Stimulated activated CD8-positive, alpha-beta memory T cell treated with anti-CD3 and anti-CD28 coated beads, Interleukin-15, amount 100 ng/mL, for 24 hours (primary cell): ENCODE measurements at places on chromosomes 4 and X.

GRCh38 chr4:2036866-2037265 lies 22.3 kb upstream of the NAT8L start:
- no peak for DNase-seq

GRCh38 chrX:17560385-17560784 lies 176.9 kb upstream of the SCML1 start:
- no peak for DNase-seq

GRCh38 chrX:103464072-103464773 lies 55.1 kb downstream of the RAB40A start:
- DNase-seq = no peak

GRCh38 chr4:26238778-26239679 lies 81.8 kb upstream of the RBPJ start:
- DNase-seq = no peak

GRCh38 chrX:13550346-13550745 lies 19.1 kb upstream of the EGFL6 start:
- no peak for DNase-seq

- DNase-seq = no peak
Measured at GRCh38 chr4:186617921-186618320, 62.6 kb upstream of the MTNR1A start.

DNA sequence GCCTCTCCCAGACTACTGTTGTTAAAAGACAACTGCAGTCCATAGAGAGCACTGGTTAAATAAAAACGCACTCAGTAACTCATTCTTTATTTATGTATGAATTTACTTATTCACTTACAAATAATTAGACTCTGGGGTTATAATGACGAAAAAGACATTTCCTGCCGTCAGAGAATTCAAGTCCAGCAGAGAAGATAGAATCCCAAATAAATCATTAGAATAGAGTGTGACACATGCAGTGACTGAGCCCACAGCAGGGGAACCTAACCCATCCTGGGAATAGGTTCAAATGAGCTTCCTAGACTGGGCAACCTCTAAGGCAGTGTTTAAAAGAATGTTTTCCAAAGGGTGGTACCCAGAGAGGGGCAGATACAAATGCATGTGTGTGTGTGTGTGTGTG lies 53.9 kb downstream of the FGFBP1 start:
- no peak for DNase-seq

GRCh38 chr4:89113415-89113814 lies 2.1 kb downstream of the TIGD2 start:
- no peak for DNase-seq

DNA sequence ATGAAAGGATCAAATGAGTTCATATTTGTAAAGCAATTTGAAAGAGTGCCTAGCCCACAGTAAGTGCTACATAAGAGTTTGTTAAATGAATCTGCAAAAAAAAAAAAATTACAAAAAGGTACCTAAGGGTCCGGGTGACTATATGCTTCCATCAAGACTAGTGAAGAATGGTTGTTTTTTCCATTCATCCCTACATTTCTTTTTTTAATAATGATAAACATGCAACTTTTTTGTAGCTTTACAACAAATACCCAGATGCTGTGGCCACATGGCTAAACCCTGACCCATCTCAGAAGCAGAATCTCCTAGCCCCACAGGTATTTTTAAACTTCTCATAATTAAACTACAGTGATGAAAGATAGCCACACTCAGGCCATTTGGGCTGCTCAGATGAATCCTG lies 4.3 kb downstream of the SPP1 start:
- no peak for DNase-seq

DNA sequence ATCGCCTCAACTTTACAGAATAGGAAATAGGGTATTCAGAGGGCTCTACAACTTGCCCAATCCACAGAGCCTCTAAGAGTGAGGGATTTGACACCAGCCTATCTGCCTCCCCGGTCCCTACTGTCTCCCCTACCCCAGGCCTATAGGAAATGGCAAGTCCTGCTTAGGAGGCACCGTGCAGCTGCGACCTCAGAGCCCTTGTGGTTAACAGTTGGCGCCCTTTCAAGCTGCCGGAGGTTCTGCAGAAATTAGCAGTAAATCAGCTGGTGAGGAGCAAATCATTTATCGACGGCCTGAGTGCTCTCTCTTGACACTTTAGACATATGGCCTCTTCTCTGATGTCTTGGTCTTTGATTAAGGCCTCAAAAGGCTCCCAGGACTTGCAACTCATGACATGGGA lies 96.9 kb downstream of the CLNK start:
- DNase-seq = no peak

- no peak for DNase-seq
Measured at GRCh38 chr4:100557306-100557705, 39.5 kb upstream of the EMCN start.

GRCh38 chr4:57074744-57075143 lies 35.4 kb downstream of the IGFBP7 start:
- no peak for DNase-seq

- DNase-seq = no peak
Measured at GRCh38 chr4:6369924-6370645, 100.4 kb downstream of the WFS1 start.

- no peak for DNase-seq
Measured at GRCh38 chr4:22345678-22346077, 170.2 kb downstream of the ADGRA3 start.

DNA sequence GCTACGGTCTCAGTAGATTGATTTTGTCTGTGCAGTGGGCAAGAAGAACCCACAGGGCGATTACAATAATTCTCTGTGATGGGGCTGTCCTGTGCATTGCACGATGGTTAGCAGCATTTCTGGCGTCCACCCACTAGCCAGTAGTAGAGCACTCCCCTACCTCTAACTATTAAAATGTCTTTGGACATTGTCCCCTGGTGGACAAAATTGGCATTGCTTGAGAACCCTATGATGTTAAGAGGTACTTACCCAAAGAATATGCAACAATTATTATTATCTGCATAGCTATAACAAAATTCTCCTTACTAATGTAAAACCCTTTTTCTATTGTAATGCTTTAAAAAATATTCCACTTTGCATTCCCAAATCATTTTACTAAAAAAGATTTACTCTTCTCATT lies 109.5 kb upstream of the VCX3A start:
- DNase-seq = no peak

DNA sequence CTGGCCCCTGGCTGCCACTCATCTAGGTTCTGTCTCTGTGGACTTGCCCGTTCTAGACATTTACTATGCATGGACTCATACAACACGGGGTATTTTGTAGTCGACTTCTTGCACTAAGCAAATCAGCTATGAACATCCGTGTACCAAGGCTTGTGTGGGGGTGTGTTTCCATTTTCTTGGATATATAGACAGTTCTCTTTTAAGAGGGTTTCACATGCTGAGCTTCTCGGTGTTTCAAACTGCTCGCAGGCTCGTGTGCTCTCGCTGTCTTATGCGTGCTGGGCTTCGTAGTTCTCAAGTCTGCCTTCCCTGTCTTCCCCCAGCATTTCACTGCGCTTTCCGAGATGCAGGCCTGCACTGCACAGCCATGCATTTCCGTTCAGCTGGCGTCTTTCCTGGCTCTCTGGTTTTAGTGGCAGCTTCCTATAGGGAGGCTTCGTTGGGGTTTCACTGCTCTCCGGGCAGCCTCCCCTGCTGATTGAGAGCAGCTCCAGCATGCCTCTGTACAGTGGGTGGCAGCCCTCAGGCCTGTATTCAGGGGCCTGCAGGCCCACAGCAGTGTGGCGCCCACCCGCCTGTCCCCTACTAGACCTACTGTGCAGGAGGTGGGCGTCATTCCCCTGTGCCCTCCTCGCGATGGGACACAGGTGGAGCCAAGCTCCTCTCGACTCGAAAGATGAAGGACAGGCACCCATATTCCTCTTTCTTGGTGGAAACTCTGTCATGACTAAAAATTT lies 27.6 kb downstream of the ZBTB49 start:
- no peak for DNase-seq

- no peak for DNase-seq
Measured at GRCh38 chrX:153526801-153527200, 9.4 kb downstream of the ATP2B3 start.

DNA sequence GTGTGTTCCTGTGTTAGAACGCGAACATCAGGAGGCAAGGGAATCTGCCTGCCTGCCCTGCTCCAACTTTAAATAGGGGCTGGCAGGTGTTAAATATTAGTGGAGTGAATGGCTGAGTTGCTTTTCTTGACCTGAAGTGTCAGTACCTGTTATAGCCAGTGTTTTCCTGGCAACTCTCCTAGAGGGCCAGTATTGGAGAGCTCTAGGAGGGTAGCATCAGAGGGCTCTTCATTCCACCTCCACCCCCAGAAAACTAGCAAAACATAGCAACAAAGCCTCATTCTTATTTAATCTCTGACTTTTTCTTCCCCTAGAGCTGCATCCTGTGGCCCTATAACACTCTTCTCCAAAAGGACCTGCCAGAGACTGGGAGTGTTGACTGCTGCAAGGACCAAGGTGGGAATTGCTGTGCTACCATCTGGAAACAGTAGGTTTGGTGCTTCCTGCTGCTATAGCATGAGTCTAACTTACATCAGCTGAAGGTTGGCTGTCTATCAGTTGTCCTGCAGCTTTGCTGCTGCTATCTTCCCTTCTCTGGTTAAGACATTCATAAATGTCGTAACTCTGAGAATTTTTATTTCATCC lies 33.5 kb downstream of the SGMS2 start:
- DNase-seq = no peak

GRCh38 chr4:57193209-57193810 lies 83.1 kb upstream of the IGFBP7 start:
- DNase-seq = no peak

DNA sequence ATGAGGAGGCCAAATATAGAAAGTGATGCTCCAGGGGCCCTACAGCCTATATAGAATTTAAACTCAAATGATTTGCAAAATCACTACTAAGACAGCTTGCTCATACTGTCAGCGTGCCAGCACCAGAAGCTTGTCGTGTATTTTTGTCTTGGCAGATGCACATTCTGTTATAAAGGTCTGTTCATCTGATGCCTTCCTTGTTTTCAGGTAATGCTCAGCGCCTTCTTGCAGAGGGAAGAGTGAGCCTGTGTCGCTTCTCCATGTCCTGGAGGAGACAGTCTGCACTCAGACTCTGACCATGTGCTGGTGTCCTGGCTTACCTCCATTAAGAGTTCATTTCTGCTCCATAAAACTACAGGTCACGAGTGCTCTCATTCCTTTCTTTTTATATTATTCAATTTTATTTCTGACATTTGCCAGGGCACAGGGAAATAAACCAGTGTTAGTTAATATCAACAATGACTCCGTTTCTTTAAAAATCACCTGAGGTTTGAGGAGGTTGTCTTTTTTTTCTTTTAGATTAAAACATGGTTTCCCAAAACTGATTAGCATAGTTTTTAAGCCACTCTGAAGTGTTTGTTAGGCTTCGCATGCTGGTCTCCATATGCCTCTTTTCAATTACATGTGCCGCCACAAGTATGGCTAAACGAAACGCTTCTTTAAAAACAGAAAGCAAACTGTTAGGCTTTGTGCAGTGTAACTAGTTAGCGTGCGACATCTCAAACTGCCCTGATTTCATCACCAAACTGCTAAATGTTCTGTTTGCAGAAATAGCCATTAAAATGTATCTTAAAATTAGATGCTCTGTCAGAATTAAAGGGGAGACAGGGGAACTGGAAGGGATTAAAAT lies 215.2 kb upstream of the GK2 start:
- DNase-seq = no peak

DNA sequence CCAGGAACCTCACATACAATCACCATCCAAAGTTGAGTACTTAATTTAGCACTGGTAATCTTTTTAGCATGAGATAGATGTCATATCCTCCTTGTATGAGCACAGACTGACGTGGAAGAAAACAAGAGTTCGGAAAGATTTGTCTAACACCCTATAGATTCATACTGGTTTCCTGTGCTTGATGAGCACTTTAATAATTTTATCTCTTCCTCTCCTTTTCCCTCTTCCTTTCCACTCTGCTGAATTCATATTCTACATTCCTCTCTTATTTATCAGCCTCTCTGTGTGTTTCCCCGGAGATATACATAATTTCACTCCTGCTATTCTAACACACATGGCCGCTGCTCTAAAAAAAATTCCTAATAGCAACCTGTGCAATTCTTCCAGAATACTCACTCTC lies 273.9 kb downstream of the AFF2 start:
- DNase-seq = no peak

- DNase-seq = no peak
Measured at GRCh38 chr4:10272511-10272910, 155.9 kb upstream of the WDR1 start.

GRCh38 chr4:103936653-103937145 lies 216.9 kb upstream of the TACR3 start:
- DNase-seq = no peak

GRCh38 chr4:74189331-74190043 lies 31.6 kb downstream of the MTHFD2L start:
- DNase-seq = no peak

DNA sequence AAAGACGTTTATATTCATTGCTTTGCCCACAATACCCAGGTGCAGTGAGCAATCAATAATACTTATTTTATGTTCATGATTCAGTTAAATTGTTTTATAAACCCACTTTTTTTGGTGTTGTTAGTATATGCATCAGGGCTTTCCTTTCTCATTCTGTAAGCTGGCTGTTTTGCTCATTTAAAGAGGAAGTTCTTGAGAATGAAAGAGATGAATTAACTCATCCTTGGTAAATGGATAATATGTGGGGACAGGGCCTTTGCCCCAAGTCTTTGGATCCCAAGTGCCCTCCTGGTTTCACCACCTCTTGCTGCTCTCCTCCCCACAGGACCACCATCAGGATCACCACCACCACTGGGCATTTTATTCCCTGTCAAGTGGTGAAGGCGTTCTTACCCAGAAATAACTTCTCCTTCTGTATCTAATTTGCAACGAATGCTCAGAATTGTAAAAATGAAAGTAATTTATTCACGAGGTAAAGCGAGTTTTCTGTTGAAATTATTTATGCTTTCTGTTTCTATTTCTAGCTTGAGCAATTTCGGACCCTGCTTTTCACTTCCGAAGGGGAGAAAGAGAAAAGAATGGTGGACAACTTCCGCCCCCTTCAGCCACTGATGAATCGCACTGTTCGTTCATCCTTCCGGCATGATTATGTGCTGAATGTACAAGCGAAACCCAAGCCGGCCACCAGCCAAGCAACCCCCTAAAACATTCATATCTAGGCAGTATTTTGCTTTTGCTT lies 8.2 kb upstream of the ZRSR2 start:
- no peak for DNase-seq

- no peak for DNase-seq
Measured at GRCh38 chr4:3482707-3483106, 19.6 kb downstream of the DOK7 start.
